HAP-1 (cell line): ENCODE measurements at places on chromosomes 12 and 14.

GRCh38 chr14:64692986-64693809, 11.0 kb upstream of the PLEKHG3 start:
- no peak for DNase-seq

DNA sequence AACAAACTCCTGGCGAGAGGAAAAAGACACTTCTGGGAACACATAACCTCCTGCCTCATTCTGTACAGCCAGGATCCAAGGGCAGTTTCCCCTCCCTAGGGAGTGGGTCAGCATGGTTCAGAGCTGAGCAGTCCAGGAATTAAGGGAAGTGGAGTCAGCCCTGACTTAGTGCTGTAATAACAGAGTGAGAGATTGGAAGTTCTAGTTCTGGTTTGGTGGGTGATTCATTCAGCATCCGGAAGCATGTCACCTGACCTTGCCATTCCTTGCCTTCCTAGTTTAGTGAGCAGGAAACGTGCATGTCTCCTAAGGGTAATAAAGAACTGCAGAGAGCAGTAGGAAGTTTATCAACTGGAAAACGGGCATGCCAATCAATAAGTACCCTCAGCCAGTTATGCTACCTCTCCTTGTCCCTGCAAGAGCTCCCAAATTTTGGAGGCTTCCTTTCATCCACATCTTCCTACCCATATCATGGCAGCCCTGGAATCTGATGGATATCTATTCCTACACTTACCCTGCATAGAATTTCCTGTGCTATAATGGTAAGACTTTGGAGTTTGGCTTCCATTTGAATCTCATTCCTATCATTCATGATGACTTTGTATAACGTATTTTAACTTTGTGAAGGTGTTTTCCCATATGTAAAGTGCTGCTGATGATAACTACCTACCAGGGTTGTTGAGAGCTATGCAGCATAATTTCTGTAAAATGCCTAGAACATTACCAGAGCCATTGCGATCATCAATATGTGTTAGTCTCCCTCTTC, 28.5 kb upstream of the MAGOHB start:
- DNase-seq, result no peak

DNA sequence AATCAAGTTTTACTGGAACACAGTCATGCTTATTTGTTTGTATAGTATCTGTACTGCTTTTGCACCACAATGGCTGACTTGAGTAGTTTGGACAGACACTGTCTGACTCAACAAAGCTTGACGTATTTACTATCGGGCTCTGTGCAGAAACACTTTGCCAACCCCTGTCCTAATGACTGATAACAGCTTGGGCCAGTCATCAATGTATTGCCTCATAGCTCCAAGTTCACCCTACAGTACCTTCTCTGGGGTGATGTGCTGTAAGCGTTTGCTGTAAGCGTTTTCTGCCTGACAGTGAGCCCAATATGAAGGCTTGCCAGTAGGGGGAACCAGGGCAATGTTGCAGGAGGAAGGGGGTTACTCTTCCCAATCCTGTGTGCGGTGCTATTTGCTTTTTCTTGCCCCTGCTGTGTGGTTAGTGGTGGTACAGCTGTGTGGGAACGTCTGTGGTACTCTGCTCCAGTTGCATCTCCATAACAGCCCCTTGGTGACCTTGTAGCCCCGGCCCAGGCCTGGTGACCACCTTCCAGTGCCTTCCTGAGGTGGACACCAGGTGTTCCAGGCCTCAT, 5.4 kb upstream of the CCDC177 start:
- peak; percentile 44 for DNase-seq

DNA sequence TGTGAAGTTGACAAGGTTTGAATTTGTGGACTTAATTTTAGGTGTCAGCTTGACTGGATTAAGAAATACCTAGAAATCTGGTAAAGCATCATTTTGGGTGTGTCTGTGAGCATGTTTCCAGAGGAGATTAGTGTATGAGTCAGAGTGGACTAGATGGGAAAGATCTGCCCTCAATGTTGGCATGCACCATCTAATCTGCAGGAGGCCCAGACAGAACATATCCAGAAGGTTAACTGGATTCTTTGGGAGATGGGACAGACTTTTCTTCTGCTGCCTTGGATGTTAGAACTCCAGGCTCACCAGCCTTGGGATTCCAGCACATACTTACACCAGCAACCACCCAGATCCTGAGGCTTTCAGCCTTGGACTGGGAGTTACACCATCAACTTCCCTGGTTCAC, 14.1 kb downstream of the SGPP1 start:
- no peak for DNase-seq

DNA sequence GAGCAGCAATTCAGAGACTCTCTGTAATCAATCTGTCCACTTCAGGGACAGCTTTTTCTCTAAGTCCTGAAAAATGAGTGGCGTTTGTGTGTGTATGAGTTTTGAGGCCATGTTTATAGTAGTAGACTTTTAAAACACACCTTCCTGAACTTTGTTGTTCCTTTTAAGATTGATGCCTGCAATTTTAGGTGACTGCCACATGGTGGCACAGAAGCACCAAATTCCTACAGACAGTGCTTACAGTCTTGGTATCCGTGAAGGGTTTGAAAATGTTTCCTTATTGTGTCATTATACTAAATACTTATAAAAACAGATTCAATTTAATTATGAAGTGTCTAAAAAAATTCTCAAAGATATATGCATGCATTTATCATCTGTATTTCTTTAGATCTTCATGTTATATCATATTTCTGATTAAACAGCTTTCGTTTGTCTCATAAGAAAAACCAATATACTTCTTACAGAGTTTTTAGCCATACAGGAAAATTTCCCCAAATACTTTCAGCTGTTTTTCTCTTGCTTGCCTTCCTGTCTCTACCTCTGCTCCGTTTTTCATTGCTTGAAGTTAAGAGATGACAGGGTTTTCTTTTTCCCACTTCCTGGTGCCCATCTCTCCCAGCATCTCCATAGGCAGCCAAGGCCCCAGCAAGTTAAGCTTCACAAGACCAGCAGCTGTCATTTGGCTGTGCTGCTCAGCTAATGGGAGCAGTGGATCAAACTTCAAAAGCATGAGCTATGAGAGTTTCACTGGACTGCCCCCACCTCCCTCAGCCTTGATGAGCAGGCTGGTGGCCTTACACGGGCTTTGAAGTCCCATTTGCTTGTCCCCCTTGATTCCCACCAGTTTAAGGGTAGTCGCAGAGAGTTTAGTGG, 259.6 kb downstream of the AKAP6 start:
- DNase-seq, result peak; percentile 17

DNA sequence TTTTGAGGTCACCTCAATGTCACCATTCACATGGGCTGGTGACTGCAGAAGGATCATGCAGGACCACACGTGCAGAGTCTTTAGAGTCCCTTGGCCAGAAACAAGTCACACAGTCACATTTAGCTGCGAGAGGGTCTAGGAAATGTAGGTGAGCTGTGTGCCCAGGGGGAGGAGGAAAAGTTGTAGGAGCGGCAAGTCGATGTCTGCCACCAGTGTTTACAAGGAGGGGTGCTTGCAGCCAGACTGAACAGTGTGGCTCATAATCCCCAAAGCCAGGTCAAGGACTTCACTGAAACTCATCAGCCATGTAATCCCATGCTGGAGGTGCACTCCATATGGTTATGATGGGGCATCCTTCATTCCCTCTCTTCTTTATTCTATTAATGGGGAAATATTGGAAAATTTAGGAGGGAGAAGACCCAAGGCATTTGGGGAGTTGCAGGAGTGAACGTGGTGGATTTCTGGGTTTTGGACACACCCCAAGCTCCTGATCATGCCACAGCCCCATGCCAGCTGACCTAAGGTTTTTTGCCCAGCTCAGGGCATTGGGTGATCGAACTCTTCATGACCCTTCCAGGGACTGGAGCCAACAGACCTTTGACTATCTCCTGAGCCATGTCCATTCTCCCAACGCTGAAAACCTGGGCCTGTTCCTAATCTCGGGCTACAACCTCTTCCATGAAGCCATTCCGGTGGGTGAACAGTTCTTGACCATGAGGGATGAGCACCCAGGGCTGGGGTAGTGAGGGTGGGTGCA, 7.2 kb downstream of the DAO start:
- no peak for DNase-seq

GRCh38 chr12:81077329-81077685, 572 bp upstream of the ACSS3 start:
- DNase-seq, result no peak

GRCh38 chr14:60195179-60195810, 30.1 kb upstream of the DHRS7 start:
- DNase-seq, result no peak

DNA sequence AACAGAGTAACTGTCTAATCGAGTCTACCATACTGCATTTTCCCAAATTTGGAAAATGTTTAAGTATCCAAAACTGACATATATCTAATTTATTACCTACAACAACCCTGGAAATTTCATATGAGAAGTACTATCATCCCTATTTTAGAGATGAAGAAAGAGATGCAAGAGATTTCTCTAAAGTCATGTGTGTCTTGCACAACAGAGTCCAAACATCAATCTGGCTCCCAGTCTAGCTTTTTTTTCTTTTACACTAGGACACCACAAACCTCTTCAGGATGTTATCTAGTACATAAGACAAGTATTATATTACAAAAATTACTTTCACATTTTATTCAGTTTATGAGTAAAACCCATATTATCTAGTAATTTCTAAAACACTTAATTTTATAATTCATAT, 39.1 kb downstream of the CAPS2 start:
- no peak for DNase-seq
